Thoracic aorta (tissue), 2 donors: ENCODE measurements at places on chromosomes 2 and 18. TPM values are rescaled to one million over a fixed set of nuclear protein-coding genes. Genes with fewer than 3 reads are reported as not detected.

LDLRAD4 gene
- 135 TPM for total RNA-seq

LANCL1 gene
- total RNA-seq = 23.4 TPM

CDH2 gene
- 37.9 TPM for total RNA-seq

AFG3L2 gene
- total RNA-seq = 24.2 TPM

B3GNT2 gene
- total RNA-seq = 20.1 TPM

DNAJC5G gene
- total RNA-seq = not detected

KCNJ3 gene
- total RNA-seq = 1.6 TPM

CGREF1 gene
- total RNA-seq = 18.8 TPM
